HuH-7 (cell line): ENCODE measurements at places on chromosomes 12 and 14.

DNA sequence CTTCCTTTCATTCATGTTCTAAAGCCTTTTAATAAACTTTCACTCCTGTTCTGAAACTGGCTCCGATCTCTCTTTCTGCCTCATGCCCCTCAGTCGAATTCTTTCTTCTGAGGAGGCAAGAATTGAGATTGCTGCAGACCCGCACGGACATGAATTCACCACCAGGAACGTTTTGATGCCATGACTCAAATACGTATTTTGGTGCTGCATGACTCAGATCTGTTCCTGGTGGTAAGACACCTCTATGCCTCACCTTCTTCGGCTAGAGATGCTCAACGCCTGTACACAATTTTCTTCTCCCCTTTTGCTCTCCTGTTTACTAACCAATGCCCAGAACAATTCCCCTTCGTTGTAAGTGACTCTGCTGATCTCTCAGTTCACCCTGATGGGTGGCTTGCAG lies 52.0 kb upstream of the RIMBP2 start:
- no peak for DNase-seq

- DNase-seq = no peak
Observed at GRCh38 chr12:95805864-95806671, 15.5 kb upstream of the NTN4 start.

DNA sequence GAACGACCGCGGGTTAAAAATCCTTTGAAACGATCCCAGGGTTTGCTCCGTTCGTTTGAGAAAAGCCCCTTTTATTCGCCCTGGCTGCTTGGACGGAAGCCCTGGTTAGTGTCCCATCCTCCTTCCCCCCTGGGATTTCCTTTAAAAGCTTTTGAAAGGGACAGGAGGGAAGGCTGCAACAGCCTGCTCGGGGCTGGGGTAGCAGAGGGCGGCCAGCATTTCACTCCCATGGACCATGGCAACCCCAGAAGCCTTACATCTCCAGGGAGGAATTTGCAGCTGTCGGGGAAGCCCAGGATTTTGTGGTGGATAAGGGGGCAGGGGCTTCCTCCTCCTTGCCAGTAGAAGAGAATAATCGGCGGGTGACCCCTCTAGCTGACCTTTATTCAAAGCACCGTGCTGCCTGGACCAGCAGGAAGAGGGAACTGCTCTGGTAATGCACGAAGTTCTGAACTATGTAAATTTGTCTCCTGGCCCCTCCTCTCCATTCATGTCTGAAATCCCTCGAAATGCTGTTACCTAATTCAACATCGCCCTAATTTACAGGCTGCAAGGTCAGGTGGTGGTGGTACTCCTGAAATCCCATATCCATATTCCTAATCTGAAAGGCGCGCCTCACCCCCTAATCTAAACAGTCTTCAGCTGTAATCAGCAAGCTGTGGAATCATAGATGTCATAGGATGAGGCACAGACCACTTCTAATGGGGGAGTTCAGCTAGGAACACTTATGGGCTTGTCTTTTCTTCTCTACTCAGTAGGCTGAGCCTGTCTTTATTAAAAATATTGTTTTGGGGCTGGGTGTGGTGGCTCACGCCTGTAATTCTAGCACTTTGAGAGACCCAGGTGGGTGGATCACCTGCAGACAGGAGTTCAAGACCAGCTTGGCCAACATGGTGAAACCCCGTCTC lies 1.0 kb upstream of the CLIP1 start:
- peak; percentile 30 for DNase-seq

- DNase-seq = no peak
Observed at GRCh38 chr14:80434574-80435321, 223.4 kb upstream of the DIO2 start.

GRCh38 chr14:62126879-62127478 lies 364.8 kb downstream of the SNAPC1 start:
- DNase-seq = peak; percentile 50

DNA sequence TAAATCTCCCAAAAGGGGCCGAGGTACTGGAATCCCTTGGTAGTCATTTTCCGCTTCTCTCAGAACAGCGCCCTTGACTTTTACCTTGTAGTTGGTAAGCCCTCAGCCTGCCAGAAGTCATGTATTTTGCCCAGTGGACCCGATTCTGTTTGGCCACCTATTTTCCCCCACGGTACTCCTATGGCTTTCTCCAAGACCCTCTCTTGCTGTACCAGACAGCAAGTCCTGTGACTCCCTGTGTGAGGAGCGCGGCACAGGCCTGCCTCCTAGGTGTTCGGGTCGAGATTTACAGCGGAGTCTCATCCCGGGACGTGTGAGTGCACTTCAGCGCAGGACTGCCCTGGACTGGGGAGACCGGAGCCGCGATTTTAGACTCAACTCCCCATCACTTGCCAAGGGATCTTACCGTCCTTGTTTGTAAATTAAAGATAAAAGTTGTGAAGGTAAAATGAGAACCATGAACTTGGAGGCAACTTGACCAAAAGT lies 1.1 kb upstream of the MBD6 start:
- DNase-seq = peak; percentile 48

- DNase-seq = no peak
Observed at GRCh38 chr12:115640929-115641328, 636.6 kb downstream of the MED13L start.

DNA sequence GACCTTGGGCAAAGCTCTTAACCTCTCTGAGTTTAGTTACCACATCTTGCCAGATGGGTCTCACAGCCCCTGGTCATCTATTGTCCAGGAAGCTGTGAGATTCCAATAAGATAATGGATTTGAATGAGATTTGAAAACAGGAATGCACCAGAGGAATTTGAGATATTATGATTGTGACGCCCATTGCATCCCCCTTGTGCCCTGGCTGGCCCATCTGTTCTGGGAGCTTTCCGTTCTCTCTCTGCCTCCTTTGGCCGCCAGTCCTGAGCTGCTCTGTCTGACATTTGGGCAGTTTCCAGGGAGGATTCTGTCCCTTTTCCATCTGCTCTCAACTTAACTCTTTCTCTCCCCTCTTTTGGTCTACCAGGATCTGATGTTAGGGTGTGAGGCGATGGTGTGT lies 24.6 kb downstream of the SRRM4 start:
- no peak for DNase-seq

GRCh38 chr14:68477110-68477455 lies 315.8 kb downstream of the ZFP36L1 start:
- no peak for DNase-seq

GRCh38 chr14:61341275-61342206 lies 20.2 kb downstream of the PRKCH start:
- no peak for DNase-seq

DNA sequence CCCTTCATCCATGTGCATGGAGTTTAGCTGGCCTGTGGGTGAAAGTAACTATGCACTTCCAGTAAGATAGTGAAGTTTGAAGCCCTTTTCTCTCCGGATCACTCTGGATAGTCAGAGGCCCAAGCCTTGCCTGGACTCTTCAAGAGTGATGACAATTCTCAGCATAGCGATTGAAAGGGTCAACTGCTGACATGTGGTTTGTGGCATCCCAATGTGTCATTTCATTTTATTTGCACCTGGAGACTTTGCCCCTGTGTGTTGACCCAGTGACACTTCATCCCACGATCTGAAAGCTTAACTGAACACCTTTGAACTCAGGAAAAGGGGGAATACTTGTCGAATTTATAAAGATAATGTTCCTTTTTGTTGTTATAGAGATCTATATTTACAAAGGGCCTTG lies 711.9 kb upstream of the TMEM132C start:
- DNase-seq = no peak

DNA sequence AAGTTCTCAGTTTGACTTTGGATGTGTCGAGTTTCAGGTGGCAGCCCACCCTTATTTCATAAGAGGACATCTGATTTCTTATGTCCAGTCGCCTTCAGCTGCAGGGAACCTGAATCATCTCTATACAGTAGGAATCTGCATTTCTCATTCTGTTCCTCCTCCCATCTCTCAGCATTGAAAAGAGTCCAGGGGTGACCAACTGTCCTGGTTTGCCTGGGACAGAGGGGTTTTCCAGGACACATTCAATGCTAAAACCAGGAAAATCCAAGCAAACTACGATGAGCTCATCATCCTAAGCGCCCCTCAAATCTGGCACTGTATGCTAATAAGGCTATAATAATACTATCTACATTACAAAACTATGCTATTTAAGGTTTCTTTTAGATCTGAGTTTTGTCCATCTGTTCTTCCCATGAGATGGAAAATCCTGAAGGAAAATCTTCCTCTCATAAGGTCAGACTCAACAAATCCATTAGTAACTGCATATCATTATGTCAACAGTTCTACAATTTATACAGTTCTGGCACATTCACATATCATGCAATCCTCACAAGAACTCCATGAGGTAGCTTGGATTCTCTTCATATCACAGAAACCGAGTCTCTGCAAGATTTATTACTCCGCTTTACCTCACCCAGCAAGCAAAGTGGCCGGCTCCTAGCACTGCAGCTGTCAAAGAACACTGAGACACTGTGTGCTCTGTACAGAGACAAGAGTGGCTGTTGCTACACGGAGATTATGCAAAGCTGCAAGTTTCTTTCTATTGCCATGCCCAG lies 15.6 kb upstream of the CALM1 start:
- DNase-seq = no peak
